ENCODE measurements at places on chromosomes 12 and 14.

- DNase-seq = no peak
Measured at GRCh38 chr12:112584266-112584722, 165.5 kb downstream of the PTPN11 start.

- DNase-seq = no peak
Measured at GRCh38 chr12:108173892-108174291, 44.8 kb downstream of the WSCD2 start.

- no peak for DNase-seq
Measured at GRCh38 chr14:31320216-31320615, 100.1 kb downstream of the HEATR5A start.

DNA sequence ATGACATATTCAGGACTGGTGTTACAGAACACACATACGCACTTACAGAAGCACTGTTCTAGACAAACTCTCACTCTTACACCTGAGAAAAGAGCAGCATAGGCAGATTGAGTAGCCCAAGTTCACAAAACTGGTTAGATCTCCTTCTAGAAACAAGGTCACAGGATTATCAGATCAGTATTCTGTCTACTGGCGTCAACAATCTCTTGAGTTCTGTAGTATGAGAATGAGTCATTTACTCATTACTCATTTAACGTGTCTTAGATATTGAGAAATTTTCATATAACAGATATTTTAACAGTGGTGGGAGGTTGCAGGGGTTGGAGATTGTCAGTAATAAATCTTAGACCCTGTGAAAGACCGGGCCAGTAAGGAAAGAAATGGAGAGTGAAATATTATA lies 2.8 kb upstream of the TSPAN8 start:
- DNase-seq = no peak

- DNase-seq = no peak
Measured at GRCh38 chr12:83225806-83226205, 539.1 kb downstream of the TMTC2 start.

- DNase-seq = no peak
Measured at GRCh38 chr14:99432485-99432884, 48.2 kb downstream of the SETD3 start.

DNA sequence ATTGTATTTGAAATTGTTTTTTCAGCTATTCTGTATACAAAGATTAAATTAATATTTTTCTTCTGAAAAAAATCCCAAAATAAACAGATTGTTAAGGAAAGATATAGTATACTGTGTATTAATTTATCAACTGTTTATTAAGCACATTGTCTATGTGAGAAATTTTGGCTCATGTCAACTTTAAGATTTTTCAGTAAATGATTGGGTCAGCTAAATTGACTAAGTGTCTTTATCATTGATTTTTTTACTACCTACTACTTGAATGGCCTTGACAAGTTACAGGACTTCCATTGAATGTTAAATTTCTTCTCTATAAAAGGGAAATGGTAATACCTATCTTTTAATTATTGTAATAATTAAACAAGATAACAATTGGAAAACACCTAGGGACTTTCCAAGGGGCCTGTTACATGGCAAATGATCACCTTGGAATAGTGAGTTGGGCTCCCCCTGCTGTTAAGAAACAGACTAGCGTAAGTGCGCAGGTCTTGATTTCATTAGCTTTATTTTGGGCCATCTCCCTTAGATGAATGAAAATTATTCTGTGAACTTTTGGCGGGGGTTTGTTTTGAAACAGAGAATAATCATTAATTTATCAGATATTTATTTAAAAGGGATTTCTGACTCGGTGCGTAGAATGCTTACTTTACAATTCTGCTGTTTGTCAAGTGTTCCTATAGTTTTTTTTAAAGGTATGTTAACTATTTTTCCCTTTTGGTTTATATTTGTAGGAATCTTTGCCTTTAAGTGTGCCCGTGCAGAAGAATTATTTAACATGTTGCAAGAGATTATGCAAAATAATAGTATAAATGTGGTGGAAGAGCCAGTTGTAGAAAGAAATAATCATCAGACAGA lies 14.5 kb upstream of the CCT2 start:
- no peak for DNase-seq

DNA sequence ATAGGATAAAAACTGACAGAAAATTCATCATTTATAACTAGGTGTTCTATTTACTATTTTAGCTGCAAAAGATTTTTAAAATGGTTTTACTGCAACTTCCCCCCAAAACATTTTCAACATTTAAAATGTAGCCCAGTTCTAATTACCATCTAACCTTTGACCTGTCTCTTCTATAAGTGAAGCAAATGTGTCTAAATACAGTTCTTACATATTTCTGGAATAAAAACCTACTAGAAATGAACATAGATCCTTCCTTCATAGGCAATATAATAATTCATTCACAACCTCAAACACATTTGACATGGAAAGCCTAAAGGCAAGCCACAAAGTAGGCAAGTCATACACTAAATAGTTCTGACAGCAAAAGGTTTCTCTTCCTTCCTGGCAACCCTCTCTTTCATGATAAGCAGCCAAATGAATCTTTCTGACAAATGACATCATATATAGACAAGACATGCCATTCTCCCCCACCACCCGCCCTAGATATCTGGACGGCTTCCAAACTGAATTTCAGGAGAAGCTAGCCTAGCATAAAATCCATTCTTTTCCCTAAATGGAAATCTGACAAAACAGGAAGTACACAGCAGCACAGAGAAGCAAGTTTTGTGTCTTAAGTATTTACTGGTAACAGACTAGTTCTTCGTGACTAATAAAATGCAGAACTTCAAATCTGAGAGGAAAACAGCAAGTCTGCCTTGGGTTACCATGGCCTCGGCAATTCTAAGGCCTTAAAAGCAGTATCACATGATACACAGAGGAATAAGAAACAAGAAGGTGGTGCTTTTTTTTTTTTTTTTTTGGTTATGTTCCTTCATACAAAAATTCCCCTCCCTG lies 17.2 kb upstream of the ARID4A start:
- no peak for DNase-seq

DNA sequence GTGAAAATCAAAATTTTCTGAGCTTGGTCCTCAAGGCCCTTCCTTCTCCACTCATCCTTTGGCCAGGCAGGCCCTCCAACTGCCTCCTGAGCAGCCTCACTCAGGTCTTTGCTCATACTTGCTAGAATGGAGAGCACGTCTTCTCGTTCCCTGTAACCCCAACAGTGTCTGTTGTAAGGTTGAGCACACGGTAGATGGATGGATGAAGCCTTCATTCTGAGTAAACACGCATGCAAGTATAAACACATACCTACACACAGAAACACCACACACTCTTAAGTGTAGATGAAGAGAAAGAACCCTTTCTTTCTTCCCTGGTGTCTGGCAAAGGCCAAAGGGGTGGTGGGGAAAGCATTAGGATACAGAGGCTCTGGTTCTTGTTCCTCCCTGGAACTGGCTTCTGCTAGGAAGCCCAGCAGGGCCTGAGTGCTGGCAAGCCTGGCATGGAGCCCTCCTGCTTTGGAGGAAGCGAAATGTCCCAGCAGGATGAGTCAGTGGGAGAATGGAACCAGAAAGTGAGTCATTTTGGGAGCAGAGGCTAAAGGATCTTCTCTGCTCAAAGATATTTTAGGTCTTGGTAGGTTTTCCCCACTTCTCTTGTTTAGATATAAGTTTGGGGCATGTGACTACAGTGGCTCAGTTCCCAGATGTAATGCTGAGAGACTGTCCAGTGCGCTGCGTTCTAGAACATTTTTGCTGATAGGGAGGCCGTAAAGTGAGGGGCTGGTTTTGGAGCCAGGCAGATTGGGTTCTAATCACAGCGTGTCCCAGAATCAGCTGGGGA lies 127.4 kb downstream of the CACNA1C start:
- DNase-seq = peak; percentile 25

DNA sequence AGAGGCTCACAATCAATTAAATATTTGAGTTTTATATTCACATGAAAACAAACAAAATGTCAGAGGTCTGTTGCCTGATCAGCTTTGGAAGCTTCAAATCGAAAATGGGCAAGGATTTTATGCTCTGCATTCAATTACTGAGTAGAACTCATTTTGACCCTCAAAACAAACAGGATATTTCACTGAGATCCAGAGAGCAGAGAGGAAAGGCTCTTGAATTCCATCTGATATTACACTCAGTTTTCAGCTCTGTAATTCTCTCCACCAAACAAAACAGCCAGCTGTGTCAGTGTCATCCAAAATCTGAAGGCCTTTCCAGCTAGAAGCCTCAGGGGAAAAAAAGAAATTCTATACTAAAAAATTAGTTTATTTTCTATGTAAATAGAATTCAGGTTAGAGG lies 128.6 kb upstream of the FLRT2 start:
- no peak for DNase-seq

DNA sequence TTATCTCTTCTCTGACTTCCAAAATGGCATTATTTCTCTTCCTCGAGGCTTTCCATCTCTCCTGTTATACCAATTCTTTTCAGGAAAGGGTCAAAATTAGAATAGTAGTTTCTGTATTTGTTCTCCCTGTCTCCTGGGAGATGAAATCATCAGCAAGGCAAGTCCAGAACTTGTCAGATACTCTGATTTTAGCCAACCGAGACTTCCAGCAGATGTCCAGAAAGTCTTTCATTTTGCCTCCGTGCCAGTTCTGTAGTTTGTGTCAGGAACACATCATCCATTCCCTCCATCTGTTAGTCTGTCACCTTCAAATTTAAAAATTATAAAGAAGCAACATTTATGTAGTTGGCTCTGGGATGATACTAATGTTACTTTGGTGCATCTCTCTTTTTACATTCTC lies 275.7 kb downstream of the CCDC59 start:
- DNase-seq = no peak

DNA sequence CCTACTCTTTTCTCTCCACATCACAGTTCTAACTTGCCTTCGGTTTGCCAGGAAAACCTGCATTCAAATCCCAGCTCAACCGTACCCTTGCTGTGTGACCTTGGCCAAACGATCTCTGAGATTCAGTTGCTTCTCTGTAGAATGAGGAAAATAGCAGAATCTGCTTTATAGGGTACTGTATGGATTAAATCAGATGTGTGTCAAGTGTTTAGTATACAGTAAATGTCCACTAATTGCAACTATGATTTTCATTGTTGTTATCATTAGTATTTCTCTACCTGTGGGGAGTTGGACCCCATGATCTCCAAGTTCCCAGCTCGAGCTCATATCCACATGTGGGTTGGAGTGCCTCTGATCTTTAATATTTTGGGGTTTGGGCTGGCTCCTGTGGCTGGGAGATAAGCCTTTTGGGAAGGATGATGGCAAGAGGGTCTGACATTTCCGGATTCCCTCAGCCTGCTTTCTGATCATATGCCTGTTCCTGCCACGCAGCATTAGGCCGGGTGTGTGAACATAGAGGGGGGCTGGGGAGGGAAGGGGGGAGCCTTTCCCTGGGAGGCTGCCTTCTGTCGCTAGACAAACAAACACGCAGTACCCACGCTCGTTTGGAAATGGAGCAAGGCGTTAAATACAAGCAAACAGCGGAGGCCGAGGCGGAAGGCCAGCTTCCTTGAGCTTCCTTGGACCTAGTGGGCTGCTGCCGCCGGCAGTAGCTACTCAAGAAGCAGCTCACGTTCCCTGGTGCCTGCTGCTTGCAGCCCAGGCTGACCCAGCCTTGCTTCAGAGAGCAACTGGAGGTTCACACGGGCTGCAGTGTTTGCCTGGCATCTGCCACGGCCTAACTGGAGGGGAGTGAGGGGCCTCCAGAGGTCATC lies 213.5 kb upstream of the LHX5 start:
- DNase-seq = no peak

DNA sequence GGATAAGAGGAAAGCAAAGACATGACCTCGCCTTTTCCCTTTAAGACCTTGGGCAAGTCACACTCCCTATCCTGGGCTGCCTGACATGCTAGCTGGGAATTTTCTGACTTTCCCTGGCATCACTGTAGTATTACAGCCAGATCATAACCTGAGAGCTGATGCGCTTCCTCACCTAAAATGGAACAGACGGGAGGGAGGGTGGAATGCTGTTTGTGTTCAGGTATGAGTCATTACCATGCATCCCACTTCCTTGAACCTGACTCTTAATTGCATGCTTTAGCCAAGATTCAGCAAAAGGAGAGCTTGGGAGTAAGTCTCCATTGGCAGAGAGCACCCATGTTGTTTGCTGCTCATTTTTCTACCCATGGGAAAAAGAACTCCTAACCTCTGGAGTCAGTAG lies 156.5 kb downstream of the KCNK10 start:
- DNase-seq = no peak

DNA sequence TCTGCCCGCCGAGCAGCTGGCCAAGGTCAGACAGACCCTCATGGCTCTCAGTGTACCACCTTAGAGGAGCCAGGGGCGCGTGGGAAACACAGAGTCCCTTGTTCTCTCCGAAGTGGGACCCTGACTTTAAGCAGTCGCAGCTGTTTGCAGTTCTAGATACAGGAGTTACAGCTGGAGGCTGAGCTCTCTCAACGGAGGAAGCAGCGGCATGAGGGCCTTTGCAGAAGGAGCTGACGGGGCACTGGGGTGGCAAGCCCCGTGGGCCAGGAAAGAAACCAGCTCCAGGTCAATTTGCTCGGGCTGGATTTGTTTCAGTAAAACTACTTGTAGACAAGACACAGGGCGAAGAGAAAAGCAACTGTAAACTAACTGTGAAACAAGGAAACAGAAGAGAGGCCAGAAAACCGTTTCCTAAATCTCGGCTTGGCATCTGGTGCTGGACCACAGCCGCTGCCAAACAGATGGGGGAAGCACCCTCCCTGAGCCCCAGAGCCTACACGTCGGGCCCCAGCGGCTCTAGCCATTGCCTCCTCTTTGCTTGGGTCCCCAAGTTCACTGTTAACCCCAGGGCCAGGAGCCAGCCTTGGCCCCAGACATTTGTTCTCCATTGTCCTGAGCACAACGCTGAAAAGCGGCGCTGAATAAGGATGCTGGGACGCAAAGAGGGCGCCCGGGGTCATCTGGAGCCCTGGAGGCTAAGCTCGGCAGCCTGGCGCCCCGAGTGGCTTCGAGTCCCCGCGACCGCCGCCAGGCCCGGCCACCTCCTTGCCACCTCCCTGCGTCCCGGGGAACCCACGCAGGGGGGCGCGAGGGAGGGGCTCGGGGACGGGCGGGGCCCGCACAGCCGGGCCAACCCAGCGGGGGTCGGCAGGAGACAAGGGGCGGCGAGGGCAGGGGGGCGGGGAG lies 914 bp upstream of the PACS2 start:
- DNase-seq = no peak
